ENCODE measurements at places on chromosomes 13 and 19.

- DNase-seq: no peak
Observed at GRCh38 chr19:16002406-16003384, 53.9 kb downstream of the OR10H4 start.

- no peak for DNase-seq
Observed at GRCh38 chr19:33734913-33735312, 61.8 kb upstream of the KCTD15 start.

DNA sequence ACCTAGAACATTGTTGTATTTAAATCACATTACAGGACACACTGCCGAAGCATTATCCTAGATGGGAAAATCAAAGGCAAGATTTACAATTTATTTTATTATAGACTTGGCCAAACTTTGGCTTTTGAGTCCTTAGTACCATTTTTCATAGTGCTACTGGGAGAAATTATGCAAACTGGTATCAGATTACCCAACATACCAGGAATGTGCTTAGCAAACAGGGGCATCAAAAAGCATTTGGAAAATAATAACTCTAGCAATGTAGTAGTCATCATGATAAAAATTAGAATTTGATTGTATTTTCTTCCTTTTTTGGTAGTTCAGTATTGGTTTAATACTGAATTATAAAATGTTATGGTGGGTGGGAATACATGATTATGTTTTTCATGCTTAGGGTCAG lies 34.0 kb downstream of the GPC6 start:
- no peak for DNase-seq

DNA sequence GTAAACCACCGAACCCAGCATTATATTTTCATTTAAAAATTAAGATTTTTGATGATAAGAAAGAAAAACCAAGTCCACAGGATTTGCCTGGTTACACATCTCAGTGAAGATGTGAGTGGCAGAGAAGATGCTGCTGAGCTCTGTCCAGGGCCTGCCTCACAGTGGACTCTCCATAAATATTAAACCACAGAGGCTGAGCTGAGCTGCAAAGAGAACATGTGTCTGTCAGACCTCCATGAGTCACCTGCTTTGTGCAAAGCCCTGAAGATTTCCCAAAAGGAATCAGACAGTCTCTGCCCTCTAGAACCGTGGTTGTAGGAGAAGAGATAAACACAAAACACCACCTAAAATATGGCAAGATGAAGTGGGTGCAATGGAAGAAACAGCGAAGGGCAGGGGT lies 127.2 kb upstream of the TSC22D1 start:
- DNase-seq: no peak

GRCh38 chr19:10226021-10226375 lies 5.1 kb downstream of the S1PR2 start:
- DNase-seq: no peak

DNA sequence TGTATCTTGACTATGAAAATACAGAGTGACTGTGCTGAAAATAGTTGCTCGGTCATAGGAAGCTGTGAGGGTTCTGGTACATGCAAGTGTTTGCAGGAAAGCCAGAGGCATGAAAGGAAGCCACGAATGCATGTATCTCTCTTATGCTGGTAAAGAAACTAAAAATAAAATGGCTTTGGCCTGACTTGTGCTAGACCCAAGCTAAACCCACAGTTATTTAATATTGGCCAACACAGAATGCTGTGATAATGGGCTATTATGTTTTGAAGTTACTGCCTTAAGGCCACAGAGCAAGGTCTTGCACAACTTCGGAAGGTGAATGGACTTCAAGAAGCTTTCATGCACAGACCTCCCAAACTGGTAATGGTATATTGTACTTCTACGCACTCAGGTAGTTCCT lies 518.2 kb upstream of the HTR2A start:
- DNase-seq: no peak

- no peak for DNase-seq
Observed at GRCh38 chr13:75079226-75079625, 402.7 kb downstream of the TBC1D4 start.

GRCh38 chr19:46976845-46977320 lies 42.8 kb upstream of the NPAS1 start:
- no peak for DNase-seq

- no peak for DNase-seq
Observed at GRCh38 chr13:66984241-66984640, 245.9 kb downstream of the PCDH9 start.
